ENCODE measurements at places on chromosomes 12 and 14. TPM values are rescaled to one million over a fixed set of nuclear protein-coding genes. Genes with fewer than 3 reads are reported as not detected.

SNRPF gene
- total RNA-seq, result 6.6 TPM

LPAR5 gene
- 1.5 TPM for total RNA-seq

ADGRD1 gene
- total RNA-seq, result 7.2 TPM

AICDA gene
- total RNA-seq, result not detected

EFS gene
- 10.4 TPM for total RNA-seq

SRRM4 gene
- not detected for total RNA-seq

MYF6 gene
- total RNA-seq, result not detected

TOMM20L gene
- not detected for total RNA-seq

KCNK10 gene
- 0.36 TPM for total RNA-seq

RND1 gene
- not detected for total RNA-seq

MYF5 gene
- not detected for total RNA-seq

DNM1L gene
- 77.2 TPM for total RNA-seq

CDK2 gene
- 11.4 TPM for total RNA-seq

SLC39A5 gene
- not detected for total RNA-seq

TAS2R13 gene
- total RNA-seq, result 2.9 TPM

FGD4 gene
- total RNA-seq, result 11.3 TPM

RAPGEF3 gene
- 13.8 TPM for total RNA-seq

ACOT6 gene
- total RNA-seq, result not detected

INHBC gene
- total RNA-seq, result not detected

COCH gene
- 0.99 TPM for total RNA-seq

TMCC3 gene
- 6.8 TPM for total RNA-seq

FZD10 gene
- total RNA-seq, result 0.27 TPM

IRAK3 gene
- total RNA-seq, result 17.1 TPM

EIF4B gene
- 475 TPM for total RNA-seq

DCN gene
- 1,612 TPM for total RNA-seq

SAMD15 gene
- total RNA-seq, result 0.36 TPM

AMHR2 gene
- total RNA-seq, result not detected

PLEK2 gene
- 1.8 TPM for total RNA-seq

FGD6 gene
- 47.4 TPM for total RNA-seq

APOF gene
- total RNA-seq, result not detected

GPRC5D gene
- total RNA-seq, result not detected

RNF212B gene
- total RNA-seq, result not detected

HHIPL1 gene
- 10.8 TPM for total RNA-seq

PLEKHD1 gene
- under 0.01 TPM for total RNA-seq

SLC17A8 gene
- total RNA-seq, result not detected

SLC25A47 gene
- not detected for total RNA-seq

TSPAN19 gene
- not detected for total RNA-seq

GPR84 gene
- 0.54 TPM for total RNA-seq

OAS2 gene
- 2.0 TPM for total RNA-seq

E2F7 gene
- total RNA-seq, result not detected

PDE3A gene
- 81.0 TPM for total RNA-seq

B3GNT4 gene
- 0.55 TPM for total RNA-seq

OXA1L gene
- total RNA-seq, result 97.8 TPM

C12orf42 gene
- total RNA-seq, result not detected

ZC2HC1C gene
- total RNA-seq, result 4.6 TPM
